ENCODE measurements at places on chromosomes 3 and 15.

GRCh38 chr3:53274938-53275605, 19.2 kb upstream of the TKT start:
- DNase-seq: no peak

- no peak for DNase-seq
Observed at GRCh38 chr3:138440121-138440521, 5.7 kb downstream of the ESYT3 start.

- no peak for DNase-seq
Observed at GRCh38 chr3:77380136-77380535, 340.2 kb downstream of the ROBO2 start.

DNA sequence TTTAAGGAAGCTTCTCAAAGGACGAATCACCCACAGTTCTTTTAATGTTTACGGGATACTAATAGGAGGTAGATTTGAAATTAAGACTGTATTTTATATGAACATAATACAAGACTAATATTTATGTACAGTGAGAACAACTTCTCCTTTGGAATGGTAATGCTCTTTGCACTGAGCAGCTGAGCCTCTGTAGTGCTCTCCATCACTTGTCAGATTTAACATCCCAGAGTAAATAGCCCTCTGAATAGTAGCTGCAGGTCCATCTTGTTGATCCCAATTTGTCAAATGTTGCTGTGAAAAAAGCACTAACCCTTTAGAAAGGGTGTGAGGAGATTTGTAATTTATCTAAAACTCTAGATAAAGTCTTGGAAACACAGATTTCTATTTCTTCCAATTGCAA, 351.4 kb upstream of the KCNMB2 start:
- no peak for DNase-seq

DNA sequence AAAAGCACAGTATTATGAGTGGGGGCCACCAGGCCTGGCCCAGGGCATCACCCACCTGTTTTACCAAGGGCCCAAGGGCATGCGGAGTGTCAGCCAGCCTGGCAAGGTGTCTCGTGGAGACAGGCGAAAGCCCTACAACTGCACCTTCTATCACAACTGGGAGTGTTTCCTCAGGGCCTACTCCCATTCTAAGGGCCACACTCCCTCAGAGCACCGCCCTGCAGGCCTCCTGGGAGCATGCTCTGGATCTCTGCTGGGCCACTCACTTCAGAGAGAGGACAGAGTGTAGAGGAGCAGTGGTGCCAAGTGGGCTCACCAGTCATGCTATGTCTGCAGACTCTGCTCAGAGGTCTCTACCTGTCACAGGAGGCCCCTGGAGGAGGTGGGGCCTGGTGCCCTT, 21.2 kb upstream of the CLK3 start:
- DNase-seq: no peak

DNA sequence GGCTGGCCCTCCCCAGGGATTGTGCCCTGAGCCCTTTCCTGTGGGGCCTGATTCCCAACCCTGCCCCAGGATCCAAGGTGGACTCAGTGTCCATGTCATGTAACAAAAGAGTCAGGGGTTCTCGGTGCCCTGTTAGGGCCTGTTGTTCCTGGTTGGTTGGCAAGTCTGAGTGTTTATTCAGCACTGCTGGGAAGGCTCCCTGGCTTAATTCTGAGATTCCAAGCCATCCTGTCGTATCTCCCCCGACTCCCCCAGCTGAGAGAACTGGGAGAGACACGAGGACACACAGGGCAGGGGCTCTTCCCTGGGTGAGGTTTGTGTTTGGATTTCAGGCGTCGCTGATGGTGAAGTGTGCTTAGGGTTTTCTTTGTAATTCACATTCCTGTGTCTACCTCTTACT, 78.3 kb downstream of the EEFSEC start:
- DNase-seq: no peak

- no peak for DNase-seq
Observed at GRCh38 chr3:71118436-71118835, 465.1 kb downstream of the FOXP1 start.

- no peak for DNase-seq
Observed at GRCh38 chr3:162138509-162138908, 641.9 kb downstream of the OTOL1 start.

GRCh38 chr3:85570819-85571218, 612.0 kb downstream of the CADM2 start:
- DNase-seq: no peak

- DNase-seq: no peak
Observed at GRCh38 chr3:178494386-178494785, 41.9 kb upstream of the KCNMB2 start.

DNA sequence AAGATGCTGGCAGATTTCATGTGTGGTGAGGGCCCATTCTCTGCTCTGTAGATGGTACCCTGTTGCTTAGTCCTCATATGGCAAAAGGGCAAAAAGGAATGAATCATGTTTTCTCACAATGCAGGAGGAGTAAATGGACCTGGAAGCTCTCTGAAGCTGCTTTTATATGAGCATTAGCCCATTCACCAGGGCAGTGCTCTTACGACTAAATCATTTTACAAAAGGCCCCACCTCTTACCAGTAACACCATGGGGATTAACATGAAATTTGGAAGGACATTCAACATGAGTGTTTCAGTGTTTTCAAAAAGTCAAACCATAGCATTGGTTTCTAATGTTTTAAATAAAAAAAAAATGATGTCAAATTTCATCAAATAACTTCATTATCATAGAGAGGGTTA, 495.7 kb upstream of the CBLB start:
- no peak for DNase-seq

- no peak for DNase-seq
Observed at GRCh38 chr15:69979783-69980182, 117.9 kb downstream of the TLE3 start.

DNA sequence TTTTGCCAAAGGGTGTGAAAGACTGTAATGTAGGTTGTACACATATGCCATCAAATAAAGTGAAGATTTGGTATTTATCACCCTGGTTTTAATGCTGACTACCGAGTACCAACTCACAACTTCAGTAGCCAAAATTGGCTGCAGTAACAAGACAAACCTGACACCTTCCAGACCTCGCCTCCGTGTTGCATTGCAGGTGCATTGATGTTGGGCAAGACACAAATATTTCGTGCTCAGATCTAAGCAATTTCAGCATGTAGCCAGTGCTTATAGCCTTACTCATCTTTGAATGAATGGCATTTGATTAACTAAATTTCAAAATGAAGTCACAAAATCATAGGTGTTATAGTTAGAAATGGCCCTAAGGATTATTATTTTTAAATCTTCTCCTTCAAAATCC, 400.2 kb downstream of the SOX2 start:
- DNase-seq: no peak

DNA sequence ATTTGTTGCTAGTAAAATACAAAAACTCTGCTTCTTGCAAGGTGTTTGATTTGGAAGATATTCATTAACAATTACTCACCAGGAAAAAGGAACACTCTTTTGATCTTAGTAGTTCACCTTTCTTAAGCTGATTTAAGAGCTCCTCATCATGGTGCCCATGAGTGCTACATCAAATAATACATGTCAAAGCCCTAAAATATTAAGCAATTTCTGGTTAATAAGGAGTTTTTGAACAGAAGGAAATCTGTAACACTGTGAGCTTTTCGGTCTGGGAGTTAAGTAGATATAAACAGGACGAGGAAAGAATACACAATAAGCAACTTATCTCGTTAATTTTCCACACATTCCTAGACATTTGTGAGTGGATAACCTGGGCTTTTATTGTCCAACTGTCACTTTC, 83.9 kb upstream of the DCBLD2 start:
- DNase-seq: no peak

- DNase-seq: no peak
Observed at GRCh38 chr3:187878772-187879518, 133.7 kb upstream of the BCL6 start.

- no peak for DNase-seq
Observed at GRCh38 chr3:141486496-141486745, 406 bp upstream of the RASA2 start.

DNA sequence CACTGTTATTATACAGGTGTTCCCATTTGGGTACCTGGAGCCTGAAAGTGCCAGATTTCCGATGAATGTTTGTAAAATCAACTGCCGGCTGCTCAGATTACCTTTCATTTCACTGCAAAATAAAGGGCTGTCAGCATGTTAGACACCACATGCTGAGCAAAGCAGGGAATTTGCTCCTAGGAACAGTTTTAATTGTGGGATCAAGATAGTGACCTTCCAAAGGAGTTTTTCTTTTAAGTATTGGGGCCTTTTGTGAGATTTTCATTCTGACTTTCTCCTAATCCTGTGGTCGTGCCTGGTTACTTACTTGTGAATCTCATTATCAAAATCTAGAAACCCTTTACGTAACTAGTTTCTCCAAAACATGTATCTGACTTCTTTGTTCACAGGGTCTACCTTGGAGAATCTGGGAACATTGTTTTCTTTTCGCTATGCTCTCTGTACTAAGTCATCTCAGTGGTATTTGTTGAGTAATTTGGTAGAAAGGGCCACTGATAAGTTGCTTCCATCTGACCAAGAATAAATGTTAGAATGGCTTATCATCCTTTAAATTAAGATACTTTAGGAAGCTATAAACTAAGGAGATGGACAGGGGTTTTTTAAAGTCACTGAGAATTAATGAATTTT, 40.8 kb upstream of the LRTM1 start:
- DNase-seq: no peak

DNA sequence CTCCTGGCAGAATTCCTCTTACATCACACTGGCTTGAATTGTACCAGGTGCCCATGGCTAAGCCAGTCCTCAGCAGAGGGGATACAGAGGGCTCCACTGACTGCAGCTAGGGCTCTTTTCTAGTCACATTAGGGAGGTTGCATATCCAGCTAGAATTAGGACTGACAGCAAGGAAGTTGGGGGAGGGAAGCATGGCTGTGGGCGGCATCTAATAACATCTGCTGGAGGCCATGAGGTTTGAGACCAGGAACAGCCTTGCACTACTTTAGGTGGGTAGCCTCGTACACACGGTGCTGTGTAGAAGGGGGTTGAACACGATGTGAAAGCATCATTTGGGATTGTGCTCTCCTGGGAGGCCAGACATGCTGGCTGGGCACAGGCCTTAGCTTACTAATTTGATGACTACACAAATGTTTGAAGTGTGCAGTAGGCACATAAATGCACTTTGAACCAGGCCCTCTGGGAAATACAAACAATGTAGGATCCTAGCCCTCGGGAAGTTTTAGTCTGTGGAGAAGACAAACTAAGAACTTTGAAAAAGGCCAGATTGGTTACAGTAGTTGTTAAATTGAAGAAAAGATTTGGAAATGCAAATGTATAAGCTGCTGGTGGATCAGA, 30.2 kb downstream of the CHCHD6 start:
- DNase-seq: no peak
